ENCODE measurements at places on chromosomes 12 and 14.

GRCh38 chr12:88111074-88111652 is 30.7 kb downstream of the CEP290 start:
- DNase-seq = no peak

DNA sequence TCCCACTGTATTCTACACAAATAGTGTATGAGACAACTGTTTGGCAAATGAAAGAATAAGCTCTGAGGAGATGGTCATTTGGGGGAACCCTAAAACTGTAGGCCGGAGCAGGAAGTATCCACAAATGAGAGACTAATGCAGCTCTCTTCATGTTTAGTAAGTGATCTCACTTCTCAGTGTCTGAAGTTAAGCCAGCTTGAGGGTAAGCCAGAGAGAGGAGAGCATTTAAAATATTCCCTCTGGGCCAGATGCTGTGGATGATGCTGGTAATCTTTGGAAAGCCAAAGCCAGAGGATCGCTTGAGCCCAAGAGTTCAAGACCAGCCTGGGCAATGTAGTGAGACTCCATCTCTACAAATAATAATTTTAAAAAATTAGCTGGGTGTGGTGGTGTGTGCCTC is 130.6 kb upstream of the SINHCAF start:
- no peak for DNase-seq

DNA sequence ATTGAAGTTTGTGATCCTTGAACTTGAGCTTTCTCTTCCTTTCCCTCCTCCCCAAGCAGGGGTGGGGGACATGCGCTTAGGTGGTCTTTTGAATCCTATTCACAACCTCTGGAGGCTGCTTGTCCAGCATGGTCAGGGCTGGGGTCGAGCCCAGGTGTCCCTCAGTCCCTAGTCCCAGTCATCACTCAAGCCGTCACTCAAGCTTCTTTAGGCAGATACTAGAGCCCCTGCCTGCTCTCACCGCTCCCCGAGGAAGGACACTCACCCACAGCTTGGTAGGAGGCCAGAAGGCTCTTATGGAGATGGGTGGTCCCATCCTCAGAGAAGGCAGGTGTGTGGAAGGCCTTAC is 532 bp upstream of the C1RL start:
- no peak for DNase-seq

DNA sequence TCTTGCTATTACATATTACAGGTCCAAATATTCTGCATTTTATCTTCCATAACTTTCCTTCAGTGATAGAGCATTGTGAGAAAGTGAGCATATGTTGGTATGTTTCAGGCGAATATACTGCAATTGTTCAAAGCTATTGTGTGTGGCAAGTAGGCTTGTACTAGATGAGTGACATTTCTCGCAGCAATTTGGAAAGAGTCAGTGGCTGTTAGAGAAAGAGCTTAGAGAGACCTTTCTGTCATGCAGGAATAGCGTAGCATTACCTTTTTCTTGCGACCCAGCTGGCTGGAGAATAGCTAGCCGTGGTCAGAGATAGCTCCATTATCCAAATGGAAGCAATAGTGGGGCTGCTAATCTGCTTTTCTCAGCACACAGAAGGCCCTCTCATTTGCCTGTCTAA is 678.5 kb upstream of the FOXG1 start:
- no peak for DNase-seq

DNA sequence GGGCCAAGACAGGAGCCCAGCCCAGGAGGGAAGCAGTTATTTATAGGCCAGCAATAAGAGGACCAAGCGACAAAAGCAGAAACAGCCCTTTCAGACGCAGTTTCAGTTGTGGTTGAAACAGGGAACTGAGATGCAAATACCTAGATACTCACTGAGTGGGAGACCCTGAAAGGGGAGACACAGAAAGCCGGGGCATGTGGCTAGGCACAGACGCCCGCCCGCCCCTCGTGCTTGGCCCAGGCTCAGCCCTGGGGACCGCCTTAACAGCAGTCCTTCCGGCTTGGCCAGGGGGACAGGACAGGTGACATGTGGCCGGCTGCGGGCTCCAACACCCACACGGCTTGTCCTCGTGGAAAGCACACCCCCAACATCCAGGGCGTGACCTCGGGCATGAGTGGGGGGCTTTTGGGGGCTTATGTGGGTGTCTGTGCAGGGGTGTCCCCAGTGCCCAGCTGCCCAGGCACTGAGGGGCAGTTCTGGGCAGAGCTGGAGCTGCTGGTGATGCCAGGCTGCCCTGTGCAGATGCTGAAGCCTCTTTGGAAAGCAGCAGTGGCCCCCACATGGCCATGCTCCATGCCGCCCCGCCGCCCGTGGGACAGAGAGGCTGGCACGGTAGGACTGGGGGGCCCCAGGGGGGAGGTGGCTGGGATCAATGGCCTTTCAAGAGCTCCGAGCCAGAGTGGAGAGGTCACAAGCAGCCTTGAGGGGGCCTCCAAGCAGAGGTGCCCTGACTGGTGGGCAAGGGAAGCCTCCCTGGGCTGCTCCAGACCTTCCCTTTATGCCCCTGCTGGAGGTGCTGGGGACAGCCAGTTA is 2.1 kb downstream of the PLD4 start:
- no peak for DNase-seq

GRCh38 chr12:5493018-5493417 is 61.1 kb downstream of the NTF3 start:
- no peak for DNase-seq

DNA sequence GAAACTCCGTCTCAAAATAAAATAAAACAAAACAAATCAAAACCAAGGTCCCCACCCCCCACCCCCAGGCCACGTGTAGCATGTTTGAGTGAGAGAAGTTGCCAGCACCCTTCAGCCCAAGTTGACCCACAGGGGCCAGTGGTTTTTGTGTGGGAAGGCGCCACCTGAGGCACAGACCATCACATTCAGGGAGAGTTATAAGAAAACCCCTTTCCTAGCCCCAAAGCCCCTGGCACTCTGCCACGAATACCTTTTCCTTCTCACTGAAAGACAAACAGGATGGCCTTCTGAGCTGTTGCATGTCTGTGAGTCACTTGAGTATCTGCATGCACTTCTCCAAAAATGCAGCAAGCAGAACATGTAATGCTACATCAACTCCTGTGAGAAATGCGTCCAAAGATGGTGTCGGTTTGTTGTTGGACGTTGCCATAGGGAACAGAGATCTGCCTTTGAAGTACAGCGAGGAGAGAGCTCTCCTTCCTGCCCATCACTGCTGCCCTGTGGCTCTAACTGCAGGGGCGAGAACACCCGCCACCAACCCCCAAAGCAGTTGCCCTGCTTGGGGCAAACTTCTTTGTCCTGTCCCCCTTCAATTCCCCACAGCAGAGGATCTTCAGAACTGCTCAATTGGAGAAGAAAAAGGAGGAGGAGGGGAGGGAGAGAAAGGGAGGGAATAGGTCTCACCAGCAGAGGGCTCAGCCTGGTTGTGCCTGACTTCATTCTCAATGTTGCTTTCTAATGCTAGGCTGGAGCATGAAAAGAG is 2.7 kb upstream of the TRAF3 start:
- peak; percentile 45 for DNase-seq

DNA sequence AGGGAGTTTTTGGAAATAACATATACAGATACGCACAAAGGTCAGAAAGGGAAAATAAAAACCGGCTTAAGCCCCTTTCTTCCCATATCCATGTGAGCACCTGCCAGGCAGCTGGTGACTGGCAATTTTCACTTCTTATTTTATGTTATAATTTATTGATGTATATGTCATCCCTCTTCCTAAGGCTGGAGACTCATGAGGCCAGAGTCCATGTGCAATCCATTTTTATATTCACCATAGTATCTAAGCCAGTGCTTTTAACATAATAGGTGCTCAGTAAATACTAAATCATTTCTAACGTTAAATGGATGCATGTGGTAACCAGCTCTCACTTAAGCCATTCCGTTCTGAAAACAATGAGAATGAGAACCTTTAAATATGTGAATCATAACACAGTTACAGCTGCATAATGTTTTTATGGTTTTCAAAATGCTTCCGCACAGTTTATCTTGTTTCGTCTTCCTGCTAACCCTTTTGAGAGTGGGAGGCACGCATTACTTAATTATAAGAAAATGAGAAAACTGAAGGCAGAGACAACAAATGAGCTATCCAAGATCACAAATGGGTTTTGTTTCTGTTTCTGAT is 178.3 kb downstream of the CACNA1C start:
- no peak for DNase-seq

DNA sequence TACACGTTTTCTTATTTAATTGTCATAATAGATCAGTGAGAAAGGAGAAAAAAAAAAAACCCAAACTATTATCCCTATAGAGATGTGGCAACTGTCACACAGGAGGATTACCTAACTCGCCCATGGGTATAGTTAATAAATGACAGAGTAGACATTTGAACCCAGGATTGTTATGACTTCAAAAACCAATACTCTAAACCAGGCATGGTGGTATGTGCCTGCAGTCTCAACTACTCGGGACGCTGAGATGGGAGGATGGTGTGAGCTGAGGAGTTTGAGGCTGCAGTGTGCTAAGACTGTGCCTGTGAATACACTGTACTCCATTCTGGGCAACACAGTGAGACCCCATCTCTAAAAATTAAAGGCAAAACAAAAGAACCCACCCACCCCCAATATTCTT is 114.5 kb downstream of the DENND5B start:
- no peak for DNase-seq

- DNase-seq = no peak
These were observed 32.5 kb upstream of the NUAK1 start for GRCh38 chr12:106171117-106171750.

DNA sequence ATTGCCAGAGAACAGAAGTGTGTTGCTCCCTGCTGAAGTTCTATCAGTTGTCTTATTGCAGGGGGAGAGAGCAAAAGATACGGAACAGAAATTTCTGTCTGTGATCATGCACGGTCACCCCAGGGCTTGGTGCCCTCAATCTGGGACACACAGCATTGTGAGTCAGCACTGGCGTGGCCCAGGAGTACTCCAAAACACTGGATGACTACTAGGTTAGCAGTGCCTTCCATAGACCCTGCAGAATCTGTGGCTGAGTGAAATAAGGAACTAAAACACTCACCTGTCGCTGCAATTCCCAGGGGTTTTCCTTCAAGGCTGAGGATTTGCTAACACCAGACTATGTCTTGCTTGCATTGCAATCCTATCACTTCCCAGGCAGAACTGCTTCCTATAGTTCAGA is 165.5 kb downstream of the ANO6 start:
- DNase-seq = no peak

- no peak for DNase-seq
These were observed 10.8 kb downstream of the PLA2G1B start for GRCh38 chr12:120316798-120317223.

DNA sequence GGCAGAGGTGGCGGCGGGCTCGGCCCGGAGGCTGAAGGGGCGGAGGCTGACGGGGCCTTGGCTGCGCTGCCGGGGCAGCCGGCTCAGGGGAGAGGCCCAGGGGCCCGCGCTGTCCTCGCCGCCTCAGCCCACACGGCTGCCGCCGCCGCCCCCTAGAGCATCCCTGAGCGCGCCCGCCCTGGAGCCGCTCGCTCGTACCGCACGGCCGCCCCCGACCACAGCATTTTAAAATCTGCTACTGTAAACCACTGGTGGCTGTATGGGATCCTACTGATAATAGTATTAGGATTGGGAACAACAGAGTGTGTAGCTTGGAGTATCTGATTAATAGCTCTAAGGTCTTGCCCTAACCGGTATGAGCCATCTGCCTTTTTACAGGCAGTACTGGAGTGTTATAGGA is 22.2 kb upstream of the EDDM3A start:
- no peak for DNase-seq

DNA sequence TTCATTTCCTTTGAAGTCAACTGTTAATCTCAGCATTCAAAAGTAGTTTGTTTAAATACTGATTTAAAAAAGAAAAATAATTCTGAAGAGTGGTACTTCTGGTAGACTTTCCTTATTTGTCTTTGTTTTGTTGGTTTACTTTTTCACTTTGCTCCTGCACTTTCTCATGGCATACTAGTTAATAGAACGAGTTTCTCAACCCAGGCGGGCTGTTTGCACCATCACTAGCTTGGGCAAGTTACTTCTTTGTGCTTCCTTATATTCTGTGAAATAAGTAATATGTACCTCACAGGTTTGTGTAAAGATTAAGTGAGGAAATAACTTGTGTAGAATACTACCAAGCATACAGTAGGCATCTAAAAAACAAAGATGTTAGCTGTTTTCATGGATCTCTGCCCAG is 45.5 kb downstream of the SLC38A6 start:
- no peak for DNase-seq

DNA sequence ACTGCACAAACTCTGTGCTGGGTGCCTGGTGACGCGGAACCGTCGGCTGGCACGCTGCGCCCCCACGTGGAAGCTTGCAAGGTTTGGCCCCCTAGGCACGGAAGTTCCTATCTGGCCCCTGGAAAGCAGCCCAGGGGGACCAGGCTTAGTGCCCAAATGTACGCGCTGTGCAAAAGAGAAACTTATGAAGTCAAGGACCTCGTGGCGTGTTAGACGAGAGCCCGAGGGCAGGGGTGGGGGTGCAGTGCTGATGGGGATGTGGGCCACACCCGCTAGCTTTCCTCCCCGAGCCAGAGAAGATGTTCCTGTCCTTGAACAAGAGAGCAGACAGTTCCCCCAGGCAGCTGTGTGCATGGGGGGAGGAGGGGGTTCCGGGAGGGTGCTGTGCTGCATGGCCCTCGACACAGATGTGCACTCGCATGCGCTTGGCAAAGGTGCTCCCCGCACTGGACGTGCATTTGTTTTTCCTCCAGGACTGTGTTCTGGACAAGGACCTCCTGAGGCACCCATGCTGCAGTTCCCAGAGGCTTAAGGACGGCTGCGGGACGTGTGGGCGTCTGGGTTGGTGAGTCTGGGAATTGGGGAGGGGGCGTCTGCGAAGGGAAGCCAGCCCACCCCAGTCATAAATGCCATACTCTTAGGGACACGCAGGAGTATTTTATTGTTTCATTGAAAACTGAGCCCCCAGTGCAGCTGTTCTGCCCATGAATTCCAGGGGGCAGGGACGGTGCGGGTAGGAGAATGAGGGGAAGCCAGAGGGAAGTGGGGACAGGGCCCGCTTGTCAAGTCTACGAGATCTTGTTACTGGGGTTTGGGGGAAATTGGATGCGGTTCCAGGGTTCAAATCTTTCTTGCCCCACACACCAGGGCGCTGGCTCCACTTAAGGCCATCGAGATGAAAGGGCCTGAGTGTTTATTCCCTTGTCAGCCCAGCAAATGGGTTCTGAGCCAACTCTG is 80.0 kb downstream of the NTF3 start:
- DNase-seq = no peak

GRCh38 chr14:80425686-80426085 is 214.4 kb upstream of the DIO2 start:
- no peak for DNase-seq

- no peak for DNase-seq
These were observed 123.5 kb upstream of the NOS1 start for GRCh38 chr12:117484901-117485300.

GRCh38 chr14:90534838-90535555 is 138.2 kb downstream of the CALM1 start:
- no peak for DNase-seq
